Activated naive CD8-positive, alpha-beta T cell treated with anti-CD3 and anti-CD28 coated beads, Interleukin-2, amount 10 ng/mL, durations not matched to agents 7 days and 5 days (primary cell): ENCODE measurements at places on chromosomes 5 and 9. TPM values are rescaled to one million over a fixed set of nuclear protein-coding genes. Genes with fewer than 3 reads are reported as not detected.

The ANKRD34B gene
- not detected for total RNA-seq

DNA sequence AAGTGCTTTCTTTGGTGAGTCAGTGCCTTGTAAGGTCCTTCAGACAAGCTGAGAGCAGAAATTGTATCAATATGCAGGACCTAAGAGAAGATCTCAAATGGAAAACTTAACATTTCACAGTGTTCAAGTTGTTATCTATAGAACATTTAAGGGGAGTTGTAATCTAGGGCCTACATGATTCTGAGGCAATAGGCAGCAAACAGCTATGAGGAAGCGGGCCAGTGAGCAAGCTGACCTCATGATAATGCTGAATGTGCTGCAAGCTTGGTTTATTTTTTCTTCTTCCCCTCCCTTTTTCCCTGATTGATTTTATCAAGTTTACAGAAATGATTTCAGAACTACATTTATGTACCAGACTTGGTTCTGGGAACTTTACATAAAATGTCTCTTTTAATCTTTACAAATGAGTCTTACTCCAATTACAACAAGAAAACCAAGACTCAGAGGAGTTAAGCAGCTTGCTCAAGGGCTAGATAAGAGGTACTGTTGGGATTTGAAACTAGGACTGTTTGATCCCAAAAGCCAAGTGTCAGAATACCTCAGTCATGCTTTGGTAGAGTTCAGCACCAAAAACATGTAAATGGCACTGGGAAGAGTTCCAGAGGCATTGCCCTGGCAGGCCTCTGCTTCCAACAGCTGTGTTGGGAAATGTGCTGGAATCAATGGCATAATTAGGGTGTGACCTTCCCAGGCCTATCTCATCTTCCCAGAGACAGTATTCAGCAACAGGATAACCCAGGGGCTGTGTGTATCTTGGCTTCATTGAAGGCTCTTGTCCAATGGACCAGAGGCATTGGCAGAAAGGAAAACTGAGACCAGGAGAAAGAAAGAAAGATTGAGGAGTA is 130.1 kb downstream of the LRRC70 start:
- no peaks in the 10 kb centered on the region for H3K36me3 ChIP-seq
- no peaks in the 10 kb centered on the region for H3K4me1 ChIP-seq

- H3K4me1 ChIP-seq: peaks cover 57% of the 10 kb centered on the region
- peak overlapping the region; percentile 88 for H3K4me3 ChIP-seq
- H3K27ac ChIP-seq: peak overlapping the region; percentile 95
- DNase-seq: no peak
Observed at GRCh38 chr9:89317282-89317681, 1.0 kb upstream of the SECISBP2 start.

The FOXD4L4 gene
- 0.28 TPM for total RNA-seq

DNA sequence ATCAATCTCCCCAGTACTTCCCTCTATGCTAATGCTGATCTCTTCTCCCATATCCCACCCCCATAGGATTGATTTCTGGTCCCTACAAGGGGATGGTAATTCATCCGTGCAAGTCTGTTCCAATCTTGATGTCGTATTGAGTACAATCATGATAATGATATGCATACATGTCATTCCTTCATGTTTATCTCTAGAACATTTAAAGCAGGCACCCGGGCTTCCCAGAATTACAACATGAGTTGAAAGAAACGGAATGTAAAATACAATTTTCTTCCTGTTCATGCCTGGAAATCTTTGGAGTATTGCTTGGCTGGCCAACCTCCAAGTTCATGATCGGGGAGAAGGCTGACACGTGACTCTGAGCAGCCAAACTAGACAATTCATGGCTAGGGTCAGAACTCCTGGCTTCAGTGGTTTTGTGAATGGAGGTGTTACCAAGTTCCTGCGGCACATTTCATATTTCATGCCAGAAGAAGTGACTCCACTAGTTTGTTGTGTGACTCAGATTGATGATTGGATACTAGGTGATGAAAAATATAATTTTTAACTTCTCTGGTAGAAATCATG is 66.6 kb downstream of the C9orf152 start:
- no peak overlapping the region for H3K27ac ChIP-seq
- no peak for DNase-seq
- H3K4me1 ChIP-seq: peaks cover 31% of the 10 kb centered on the region
- peaks cover 5% of the 10 kb centered on the region for H3K36me3 ChIP-seq

DNA sequence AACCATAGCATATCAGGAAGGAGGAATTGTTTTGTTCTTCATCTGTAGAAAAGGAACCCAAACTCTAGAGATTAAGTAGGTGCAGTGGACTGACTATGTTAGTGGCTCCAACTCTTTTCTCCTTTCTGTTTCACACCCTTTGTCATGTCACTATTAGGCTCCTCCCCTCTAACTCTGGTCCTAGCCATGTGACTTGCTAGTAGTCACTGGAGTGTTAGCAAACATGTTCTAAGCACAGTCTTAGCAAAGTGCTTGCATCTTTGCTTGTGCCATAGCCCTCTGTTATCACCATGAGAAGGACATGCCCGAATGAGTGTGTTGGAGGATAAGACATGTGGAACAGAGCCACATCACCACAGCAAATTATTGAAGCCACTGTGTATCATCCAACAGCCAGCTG is 55.4 kb upstream of the PPP3R2 start:
- no peak overlapping the region for H3K4me3 ChIP-seq
- H3K36me3 ChIP-seq: no peaks in the 10 kb centered on the region
- no peak overlapping the region for H3K27ac ChIP-seq
- H3K27me3 ChIP-seq: peaks cover 3% of the 10 kb centered on the region
- no peaks in the 10 kb centered on the region for H3K4me1 ChIP-seq
- no peak for DNase-seq

DNA sequence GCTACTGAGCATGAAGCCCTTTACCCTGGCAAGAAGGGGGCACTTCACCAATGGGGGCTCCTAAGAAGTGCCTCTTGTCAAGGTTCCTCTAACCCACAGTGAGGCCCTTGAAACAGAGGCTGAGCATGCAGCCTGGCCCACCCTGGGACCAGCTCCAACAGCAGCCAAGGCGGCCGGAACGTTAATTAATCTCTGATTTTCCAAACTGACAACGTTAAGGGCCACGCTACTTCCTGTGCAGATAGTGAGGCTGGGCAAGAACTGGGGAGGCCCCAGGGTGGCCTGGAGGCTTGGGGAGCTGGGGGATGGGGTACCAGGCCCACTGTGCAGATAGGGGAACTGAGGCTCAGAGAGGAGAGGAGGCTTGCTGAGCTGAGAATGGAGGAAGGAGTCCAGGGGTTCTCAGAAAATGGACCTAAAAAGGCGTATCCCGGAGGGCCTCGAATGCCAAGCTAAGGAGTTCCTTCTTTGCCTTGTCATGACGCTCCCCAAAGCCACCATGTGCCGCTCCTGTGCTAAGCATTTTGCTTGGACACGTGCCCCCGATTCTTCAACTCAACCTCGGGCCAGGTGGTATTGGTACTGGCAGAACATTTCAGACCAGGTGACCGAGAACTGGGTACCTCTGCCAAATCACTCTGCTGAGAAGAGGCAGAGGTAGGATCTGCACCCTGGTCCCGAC is 72.0 kb upstream of the STXBP1 start:
- H3K36me3 ChIP-seq: peaks cover 4% of the 10 kb centered on the region
- H3K27ac ChIP-seq: peak overlapping the region; percentile 51
- no peaks in the 10 kb centered on the region for H3K27me3 ChIP-seq
- no peak overlapping the region for H3K4me3 ChIP-seq
- DNase-seq: no peak
- H3K4me1 ChIP-seq: peaks cover 17% of the 10 kb centered on the region

The PCDH12 gene
- 0.14 TPM for total RNA-seq

GRCh38 chr5:156774273-156774672 is 75.8 kb upstream of the PPP1R2B start:
- peaks cover 15% of the 10 kb centered on the region for H3K4me1 ChIP-seq
- DNase-seq: no peak
- H3K27ac ChIP-seq: no peak overlapping the region
- H3K4me3 ChIP-seq: no peak overlapping the region

The COMMD10 gene
- total RNA-seq: 22.0 TPM

The SLC27A4 gene
- 13.9 TPM for total RNA-seq

DNA sequence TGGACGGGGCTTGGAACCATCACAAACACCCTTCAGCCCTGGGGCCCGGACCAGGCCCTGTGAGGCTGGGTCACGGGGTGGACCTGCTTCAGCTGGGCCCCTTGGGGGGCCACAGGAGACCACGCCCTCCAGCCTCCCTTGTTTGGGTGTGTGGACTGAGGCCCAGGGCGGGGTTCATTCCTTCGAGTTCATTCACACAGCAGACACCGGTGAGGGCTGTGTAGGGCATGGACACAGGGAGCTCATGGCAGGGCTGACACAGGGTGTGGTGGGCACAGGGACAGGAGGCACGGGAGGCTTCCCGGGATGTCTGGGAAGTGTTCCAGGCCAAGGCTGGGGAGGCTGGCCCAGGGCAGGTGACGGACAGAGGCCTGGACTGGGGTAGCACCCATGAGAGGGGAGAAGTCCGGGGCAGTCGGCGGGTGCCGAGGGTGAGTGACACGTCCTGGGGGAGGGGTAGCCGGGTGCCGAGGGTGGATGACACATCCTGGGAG is 8.9 kb downstream of the DNLZ start:
- H3K27me3 ChIP-seq: no peaks in the 10 kb centered on the region
- no peak overlapping the region for H3K27ac ChIP-seq
- H3K36me3 ChIP-seq: no peaks in the 10 kb centered on the region
- H3K4me1 ChIP-seq: no peaks in the 10 kb centered on the region
- no peak overlapping the region for H3K4me3 ChIP-seq

DNA sequence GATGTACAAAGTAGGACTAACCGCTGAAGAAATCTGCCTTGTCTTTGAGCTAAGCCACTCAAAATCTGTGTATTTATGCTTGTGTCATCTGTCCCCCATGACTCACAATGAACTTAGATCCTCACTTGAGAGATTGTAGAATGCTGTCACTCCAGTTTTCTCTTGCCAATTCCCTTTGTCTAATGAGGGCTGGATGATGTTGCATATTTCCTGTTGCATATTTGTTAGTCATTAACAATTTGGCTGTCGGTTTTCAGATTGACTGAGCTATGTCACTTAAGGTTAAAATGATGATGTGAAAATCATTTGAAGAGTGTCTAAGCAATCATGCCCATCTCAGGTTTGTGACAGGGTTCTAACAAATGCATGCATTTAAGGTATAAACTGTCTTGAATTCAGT is 481.7 kb downstream of the CDH10 start:
- no peak overlapping the region for H3K27ac ChIP-seq
- DNase-seq: no peak
- H3K4me1 ChIP-seq: no peaks in the 10 kb centered on the region
- H3K27me3 ChIP-seq: no peaks in the 10 kb centered on the region

- no peak overlapping the region for H3K4me3 ChIP-seq
- DNase-seq: no peak
Observed at GRCh38 chr9:72158680-72159079, 9.4 kb downstream of the GDA start.
